ENCODE measurements at places on chromosomes 4 and X.

- no peak for DNase-seq
These were observed 18.8 kb downstream of the SRPX2 start for GRCh38 chrX:100662796-100663195.

DNA sequence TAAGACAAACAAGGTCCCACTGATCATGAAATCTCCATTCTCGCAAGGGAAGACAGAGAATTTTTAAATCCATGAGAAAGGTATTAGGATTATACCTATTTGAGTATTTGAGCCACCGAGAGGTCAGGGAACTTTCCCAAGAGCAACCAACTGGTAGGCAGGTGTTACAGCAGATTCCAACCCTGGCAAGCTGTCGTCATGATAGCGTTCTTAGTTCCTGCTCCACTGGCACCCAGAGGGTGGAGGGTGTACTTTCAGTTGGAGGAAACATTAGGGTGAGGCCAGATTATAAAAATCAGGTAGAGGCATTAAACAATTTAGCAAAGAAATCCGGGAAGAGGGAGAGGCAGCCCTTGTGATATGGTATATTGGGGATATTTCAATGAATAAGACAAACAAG lies 23.3 kb downstream of the COQ2 start:
- peak; percentile 58 for DNase-seq

DNA sequence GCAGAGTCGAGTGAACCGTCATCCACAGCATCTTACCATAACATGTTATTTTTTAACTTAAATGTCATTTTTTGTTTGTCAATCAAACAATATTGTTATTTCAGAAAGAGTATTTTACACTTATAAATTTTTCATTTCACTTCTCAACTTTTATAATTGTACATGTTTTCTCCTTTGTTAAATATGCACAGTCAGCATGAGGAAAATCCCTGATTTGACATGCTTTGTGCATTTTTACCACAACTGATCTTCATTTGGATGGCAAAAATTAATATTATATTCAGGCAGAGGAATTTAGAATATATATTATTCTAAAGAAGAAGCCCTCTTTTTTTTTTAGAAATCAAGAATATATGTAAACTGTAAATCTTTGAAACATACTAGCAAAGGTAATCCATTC lies 958.0 kb upstream of the PCDH7 start:
- DNase-seq: no peak

- DNase-seq: no peak
These were observed 69.0 kb downstream of the GLRA2 start for GRCh38 chrX:14598330-14598729.

DNA sequence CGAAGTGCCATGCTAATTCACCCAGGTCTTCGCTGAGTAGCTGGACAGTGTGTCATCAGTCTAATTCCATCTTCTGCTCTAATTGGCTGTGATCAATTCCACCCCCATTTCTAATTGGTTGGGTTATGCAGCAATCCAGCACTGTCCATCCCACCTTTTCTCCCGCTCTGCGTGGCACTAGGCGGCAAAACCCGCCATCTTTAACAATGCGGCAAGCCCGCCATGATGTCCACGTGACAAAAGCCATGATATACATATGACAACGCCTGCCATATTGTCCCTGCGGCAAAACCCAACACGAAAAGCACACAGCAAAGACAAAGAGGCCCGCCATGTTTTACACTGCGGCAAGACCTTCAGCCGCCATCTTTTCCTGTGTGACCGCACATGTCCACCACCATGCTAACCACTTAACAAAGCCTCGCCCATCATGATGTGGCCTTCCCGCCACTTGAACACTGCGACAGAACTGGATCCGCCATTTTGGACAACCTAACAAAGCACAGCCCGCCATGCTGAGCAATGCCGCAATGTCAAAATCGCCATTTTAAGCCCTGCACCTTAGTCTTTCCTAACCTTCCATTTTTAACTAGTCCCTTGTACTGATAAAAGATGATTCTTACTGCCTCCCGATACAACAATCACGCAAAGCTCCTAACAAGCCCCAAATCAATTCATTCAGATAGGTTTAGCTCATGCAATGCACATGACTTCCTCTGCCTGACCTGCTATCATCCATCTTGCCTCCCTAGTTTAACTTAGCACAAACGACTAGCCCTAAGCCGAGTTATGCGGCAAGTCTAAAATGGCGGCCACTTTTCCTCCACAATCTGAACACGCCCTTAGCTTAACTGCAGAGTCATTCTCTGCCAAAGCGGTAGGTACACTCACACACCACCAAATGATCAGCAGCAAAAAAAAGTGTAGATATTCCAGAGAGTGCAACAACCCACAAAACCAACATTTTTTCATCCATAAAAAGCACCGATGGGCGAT lies 288.3 kb downstream of the CHIC1 start:
- no peak for DNase-seq

- DNase-seq: peak; percentile 76
These were observed 5.4 kb upstream of the SH3BP2 start for GRCh38 chr4:2787230-2788100.

DNA sequence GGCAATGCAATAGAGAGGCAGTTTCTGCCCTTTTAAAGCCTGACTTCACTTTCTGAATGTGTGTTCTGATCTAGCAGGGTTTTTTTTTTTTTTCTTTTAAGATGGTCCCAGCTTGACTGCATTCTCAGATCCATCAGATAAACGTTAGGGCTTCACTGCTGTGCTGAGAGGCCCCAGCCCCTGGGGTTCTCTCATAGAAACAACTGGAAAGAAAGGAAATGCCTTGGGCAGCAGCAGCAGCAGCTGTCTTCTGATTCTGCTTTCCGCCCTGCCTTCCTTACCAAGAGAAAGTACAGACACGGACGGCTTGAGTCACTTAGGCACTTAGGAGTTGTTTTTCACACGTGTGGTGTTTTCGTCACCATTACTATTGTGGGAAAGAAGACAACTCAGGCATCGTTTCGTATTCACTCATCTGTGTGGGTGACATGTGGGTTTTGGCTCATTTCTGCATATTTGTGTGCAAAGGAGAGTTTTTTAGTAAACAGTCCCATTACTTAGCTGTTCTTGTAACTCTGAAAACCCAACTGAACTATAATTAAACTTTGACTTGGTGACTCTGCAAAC lies 172.0 kb downstream of the PTTG2 start:
- DNase-seq: no peak

- DNase-seq: no peak
These were observed 129.3 kb upstream of the FAT1 start for GRCh38 chr4:186852964-186853391.

GRCh38 chr4:34720571-34720970 lies 1523.7 kb downstream of the ARAP2 start:
- DNase-seq: no peak

GRCh38 chrX:124938715-124939114 lies 381.0 kb upstream of the TEX13C start:
- no peak for DNase-seq

DNA sequence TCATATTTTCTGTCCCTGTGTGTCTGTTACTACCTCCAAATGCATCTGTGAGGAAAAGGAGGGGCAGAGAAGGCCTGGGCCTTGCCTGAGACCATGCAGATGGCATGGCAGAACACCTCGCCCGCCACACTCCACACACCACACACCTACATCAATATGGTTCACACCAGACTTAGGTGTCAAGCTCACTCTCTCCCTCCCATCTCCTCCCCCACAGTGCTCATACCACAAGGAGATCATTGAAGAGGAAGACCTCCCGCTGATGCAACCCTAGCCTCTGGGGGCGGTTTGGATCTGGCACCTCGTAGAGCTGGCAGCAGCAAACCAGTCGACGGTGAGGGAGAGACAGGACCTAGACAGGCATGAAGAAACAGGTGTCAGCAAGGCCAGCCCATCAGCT lies 16.6 kb upstream of the KDM5C start:
- no peak for DNase-seq

DNA sequence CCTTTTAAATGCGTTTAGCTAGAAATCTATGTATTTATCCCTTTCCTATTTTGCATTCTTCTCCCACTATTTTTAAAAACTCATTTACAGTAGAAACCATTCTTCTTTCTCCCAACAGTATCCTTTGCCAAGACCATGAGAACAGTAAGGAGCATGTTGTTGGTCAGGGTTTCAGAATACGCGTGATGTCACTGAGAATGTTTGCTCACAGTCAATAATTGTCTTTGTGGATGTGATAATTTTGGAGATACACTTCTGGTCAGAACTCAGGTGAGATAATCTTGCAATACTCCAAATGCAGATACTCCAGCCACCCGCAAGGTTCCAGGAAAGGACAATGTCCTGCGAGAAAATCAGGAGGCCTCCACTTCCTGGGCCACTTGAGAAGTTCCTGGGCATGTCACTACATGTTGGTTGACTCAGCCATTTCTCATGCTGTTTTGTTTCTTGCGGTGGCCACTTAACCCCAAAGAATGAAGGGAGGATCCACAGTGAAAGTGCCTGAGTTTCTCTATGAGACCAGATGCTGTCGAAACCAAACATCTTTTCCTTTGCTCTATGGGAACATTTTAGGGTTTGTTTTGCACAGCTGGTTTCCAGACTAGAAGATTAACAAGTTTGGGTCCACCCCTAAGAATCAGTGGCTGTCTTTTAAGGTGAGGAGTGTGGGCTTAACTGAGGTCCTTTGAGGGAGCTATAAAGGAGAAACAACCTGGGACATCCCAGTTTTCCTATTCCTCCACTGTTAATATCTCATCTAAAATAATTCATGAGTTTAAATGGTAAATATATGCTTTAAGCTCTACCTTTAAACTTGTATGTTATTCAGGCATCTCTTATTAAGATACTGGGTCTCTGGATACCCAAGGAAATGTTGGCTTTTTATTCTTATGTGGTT lies 116.0 kb downstream of the SOWAHB start:
- no peak for DNase-seq

- DNase-seq: no peak
These were observed 13.6 kb upstream of the HSFX3 start for GRCh38 chrX:149563359-149563758.

DNA sequence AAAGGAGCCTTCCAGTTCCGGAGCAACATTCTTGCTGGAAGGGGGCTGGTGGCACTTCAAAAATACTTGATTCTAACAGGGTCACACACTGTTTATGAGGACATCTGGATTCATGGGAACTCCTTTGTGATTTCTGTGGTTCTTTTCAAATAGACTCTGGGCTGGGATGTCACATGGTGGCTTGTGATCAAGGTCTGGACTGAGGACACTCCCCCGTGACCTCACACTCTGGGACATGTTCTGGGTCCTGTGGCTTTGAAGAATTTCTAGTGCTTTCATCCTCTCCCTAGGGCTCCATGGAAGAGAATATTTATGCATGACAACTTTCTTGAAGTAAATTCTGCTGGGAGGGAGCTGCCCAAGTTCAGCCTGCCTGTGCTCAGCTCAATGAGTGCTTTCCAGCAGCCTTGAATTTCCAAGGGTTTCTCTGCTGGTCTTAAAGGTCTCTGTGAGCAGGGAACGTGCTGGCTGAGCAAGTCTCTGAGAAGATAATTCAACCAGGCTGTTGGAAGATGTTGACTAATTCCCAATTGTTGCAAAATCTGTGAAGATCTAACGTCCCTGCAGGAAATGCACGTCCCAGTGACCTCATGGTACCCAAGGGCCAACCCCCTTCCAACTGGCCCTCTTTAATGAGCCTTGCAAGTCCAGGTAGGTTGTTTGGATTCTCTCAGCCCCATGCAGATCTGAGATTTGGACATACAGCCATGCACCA lies 36.3 kb downstream of the GPR143 start:
- DNase-seq: no peak

- DNase-seq: no peak
These were observed 105.8 kb downstream of the CXCL13 start for GRCh38 chr4:77711469-77711868.

GRCh38 chr4:123922847-123923246 lies 526.3 kb downstream of the SPRY1 start:
- no peak for DNase-seq

DNA sequence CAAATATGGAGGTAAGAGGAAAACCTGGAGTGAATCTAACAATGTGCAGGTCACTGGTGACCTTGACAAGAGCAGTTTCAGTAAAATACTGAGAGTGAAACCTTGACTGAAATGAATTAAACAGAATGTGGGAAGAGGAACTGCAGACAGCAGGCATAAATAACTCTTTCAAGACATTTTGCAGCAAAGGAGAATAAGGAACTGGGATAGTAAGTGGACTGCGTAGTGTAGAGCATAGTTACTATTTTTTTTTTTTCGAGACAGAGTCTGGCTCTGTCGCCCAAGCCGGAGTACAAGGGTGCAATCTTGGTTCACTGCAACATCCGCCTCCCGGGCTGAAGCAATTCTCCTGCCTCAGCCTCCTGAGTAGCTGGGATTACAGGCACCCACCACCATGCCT lies 24.0 kb downstream of the RBMX start:
- no peak for DNase-seq

DNA sequence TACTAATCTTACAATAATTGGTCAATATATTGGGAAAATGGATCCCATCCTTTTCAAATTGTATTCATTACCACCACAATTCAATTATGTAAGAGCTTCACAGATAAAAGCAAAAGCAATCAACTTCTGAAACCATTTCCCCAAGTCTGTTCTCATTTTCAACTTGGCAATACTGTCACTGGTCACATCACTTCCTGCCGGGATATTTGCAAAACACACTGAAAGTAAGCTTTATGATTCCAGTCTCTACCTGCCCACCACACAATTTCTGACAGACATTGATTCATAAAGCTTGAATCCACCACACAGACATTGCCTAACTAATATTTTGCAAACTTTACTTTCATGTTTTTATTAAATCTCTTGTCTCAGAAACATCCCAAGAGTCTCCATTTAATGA lies 53.6 kb downstream of the LIN54 start:
- DNase-seq: no peak

DNA sequence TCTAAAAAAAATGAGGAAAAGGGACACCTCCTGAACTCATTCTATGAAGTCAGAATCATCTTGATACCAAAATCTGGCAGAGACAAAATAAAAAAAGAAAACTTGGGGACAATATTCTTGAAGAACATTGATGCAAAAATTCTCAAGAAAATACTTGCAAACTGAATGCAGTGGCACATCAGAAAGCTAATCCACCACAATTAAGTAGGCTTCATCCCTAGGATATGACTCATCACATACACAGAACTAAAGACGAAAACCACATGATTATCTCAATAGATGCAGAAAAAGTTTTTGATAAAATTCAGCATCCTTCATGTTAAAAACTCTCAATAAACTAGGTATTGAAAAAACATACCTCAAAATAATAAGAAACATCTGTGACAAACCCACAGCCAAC lies 98.3 kb downstream of the FAM47B start:
- DNase-seq: no peak

All from mucosa of descending colon (tissue), 3 donors.